ENCODE measurements at places on chromosomes 2 and 18.

DNA sequence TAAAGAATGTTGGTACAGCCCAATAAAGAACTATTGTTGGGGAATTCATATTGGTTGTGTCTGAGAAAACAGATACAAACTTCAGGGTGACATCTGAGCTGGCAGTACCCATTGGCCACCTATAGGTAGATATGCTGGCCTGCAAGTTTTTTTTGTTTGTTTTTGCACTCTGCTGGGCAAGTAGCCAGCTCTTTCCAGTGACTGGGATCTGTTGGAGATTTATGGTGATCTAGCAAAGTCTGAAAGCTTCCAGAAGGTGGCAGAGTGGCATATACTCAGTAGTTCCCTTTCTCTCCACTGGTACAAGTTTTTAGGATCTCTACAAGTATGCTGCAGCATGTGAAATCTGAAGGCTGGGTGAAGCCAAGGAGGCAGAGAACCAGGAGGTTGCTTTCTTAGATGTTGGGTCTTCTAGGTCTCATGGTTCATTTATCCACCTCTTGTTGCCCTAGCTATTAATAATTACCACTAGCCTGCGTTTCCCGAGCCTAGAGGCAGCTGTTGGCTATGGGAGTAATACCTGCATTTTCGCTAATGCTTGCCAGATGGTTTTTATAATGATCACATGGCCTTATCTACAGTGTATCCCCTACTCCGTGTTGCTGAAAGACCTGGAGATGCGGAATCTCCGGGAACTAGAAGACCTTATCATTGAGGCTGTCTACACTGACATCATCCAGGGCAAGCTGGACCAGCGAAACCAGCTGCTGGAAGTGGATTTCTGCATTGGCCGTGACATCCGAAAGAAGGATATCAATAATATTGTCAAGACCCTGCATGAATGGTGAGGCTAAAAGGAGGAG lies 9.5 kb downstream of the COPS7B start:
- peak; percentile 44 for DNase-seq
- H3K27ac ChIP-seq: no peak overlapping the region
- H3K4me3 ChIP-seq: no peak overlapping the region
- peaks cover 36% of the 10 kb centered on the region for H3K36me3 ChIP-seq
- no peaks in the 10 kb centered on the region for H3K4me1 ChIP-seq

DNA sequence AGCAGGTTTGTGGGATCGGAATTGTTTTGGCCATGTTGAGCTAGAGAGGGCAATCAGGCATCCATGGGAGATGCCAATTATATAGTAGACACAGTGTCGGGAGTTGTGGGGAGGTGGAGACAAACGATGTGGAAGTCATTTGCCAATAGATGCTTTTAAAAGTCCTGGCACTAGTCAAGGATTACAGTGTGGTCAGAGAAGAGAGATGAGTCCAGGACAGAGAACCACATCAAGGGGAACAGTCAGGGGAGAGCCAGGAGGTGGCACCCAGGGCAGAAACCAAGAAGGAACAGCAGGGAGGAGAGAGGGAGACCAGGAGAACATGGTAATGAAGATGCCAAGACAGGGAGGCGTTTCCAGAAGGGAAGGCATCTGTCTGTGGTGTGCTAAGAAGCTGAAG lies 81.2 kb downstream of the ARL4C start:
- no peak overlapping the region for H3K4me3 ChIP-seq
- no peaks in the 10 kb centered on the region for H3K27me3 ChIP-seq
- H3K4me1 ChIP-seq: no peaks in the 10 kb centered on the region
- no peaks in the 10 kb centered on the region for H3K36me3 ChIP-seq
- no peak for DNase-seq

DNA sequence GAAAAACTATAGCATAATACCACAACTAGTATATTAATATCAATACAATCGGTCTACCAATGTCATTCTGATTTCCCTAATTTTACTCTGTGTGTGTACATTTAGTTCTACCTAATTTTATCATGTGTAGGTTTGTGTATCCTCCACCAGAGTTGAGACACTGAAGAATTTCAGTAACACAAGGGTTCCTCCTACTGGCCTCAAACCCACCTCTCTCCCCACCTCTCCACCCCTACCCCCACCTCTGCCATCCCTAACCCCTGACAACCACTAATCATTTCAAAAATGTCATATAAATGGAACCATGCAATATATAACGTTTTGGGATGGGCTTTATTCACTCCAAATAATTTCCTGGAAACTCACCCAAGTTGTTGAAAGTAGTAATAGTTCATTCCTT lies 117.9 kb downstream of the LYPD6 start:
- H3K27ac ChIP-seq: no peak overlapping the region
- no peaks in the 10 kb centered on the region for H3K36me3 ChIP-seq
- DNase-seq: no peak
- H3K4me1 ChIP-seq: no peaks in the 10 kb centered on the region

DNA sequence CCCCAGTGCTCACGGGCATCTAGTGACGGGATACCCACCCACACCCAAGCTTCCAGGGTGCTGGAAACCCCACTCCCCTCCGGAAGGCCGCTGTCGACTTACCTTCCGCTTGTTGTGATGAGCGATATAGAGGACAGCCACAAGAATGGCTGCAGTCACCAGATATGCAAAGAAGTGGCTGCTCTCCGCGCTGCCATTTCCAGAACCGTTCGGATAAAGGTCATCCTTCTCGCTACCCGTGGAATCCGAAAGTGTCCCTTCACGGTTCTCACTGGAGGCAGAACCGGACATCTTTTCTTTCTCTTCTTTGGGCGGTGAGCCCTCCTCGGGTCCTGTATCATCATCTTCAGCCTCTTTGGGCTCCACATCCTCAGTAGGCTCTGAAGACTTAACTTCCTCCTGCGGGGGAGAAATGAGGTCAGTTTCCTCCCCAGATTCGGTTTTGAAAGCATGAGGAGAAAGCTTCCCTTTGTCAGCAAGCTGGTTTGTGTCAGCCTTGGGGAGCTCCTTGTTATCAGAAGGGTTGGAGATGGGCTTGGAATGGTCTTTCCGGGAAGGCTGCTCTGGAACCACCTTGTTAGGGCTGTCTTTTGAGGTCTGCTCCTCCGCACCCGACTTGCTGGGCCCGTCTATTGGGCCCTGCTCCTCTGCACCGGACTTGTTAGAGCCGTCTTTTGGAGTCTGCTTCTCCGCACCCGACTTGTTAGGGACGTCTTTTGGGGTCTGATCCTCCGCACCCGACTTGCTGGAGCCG lies 1.2 kb downstream of the TGOLN2 start:
- peak; percentile 68 for DNase-seq
- peaks cover 4% of the 10 kb centered on the region for H3K36me3 ChIP-seq
- peak overlapping the region; percentile 56 for H3K4me3 ChIP-seq
- H3K27me3 ChIP-seq: no peaks in the 10 kb centered on the region

- no peak overlapping the region for H3K4me3 ChIP-seq
- H3K27me3 ChIP-seq: no peaks in the 10 kb centered on the region
- DNase-seq: no peak
- no peaks in the 10 kb centered on the region for H3K36me3 ChIP-seq
Observed at GRCh38 chr2:212030709-212031108, 507.9 kb downstream of the ERBB4 start.

- H3K4me1 ChIP-seq: peaks cover 5% of the 10 kb centered on the region
- no peaks in the 10 kb centered on the region for H3K27me3 ChIP-seq
- no peak for DNase-seq
Observed at GRCh38 chr2:219183151-219183772, 5.2 kb downstream of the RETREG2 start.

DNA sequence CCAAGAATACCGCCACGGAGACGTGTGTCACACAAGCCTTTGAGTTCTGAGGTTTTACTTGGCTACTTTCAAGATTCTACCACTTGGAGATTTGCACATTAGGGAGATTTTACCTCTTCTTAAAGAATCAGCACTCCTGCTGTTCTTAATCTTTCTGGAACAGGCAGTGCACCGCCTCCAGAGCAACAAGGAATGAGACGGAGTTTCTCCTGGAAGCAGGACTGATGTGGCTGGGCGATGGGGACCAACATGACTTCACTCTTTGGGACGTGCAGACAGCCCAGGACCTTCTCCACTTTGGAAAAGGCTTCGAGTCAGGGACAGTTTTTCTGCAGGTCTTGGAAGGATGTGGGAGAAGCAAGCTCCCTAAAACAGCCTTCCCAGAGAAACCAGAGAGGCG lies 255.2 kb downstream of the HDAC4 start:
- no peaks in the 10 kb centered on the region for H3K4me1 ChIP-seq
- no peak overlapping the region for H3K27ac ChIP-seq
- H3K27me3 ChIP-seq: no peaks in the 10 kb centered on the region
- no peak overlapping the region for H3K4me3 ChIP-seq
- H3K36me3 ChIP-seq: peaks cover 3% of the 10 kb centered on the region

GRCh38 chr2:222892321-222892720 lies 31.5 kb downstream of the ACSL3 start:
- DNase-seq: no peak
- no peak overlapping the region for H3K4me3 ChIP-seq
- H3K27me3 ChIP-seq: no peaks in the 10 kb centered on the region
- H3K4me1 ChIP-seq: no peaks in the 10 kb centered on the region
- H3K27ac ChIP-seq: no peak overlapping the region

- peak; percentile 45 for DNase-seq
- H3K27me3 ChIP-seq: no peaks in the 10 kb centered on the region
- no peak overlapping the region for H3K27ac ChIP-seq
- H3K4me1 ChIP-seq: peaks cover 11% of the 10 kb centered on the region
- no peaks in the 10 kb centered on the region for H3K36me3 ChIP-seq
Observed at GRCh38 chr2:202418511-202418910, 42.4 kb downstream of the BMPR2 start.

- no peaks in the 10 kb centered on the region for H3K27me3 ChIP-seq
- no peak for DNase-seq
- H3K4me3 ChIP-seq: no peak overlapping the region
- no peaks in the 10 kb centered on the region for H3K4me1 ChIP-seq
- no peaks in the 10 kb centered on the region for H3K36me3 ChIP-seq
- H3K27ac ChIP-seq: no peak overlapping the region
Observed at GRCh38 chr2:211132046-211132445, 575.6 kb downstream of the CPS1 start.

- H3K36me3 ChIP-seq: peaks cover 5% of the 10 kb centered on the region
- DNase-seq: no peak
- H3K4me1 ChIP-seq: no peaks in the 10 kb centered on the region
- no peaks in the 10 kb centered on the region for H3K27me3 ChIP-seq
- H3K27ac ChIP-seq: no peak overlapping the region
Observed at GRCh38 chr18:24168496-24168895, 29.6 kb downstream of the CABYR start.

- H3K27me3 ChIP-seq: no peaks in the 10 kb centered on the region
- no peak overlapping the region for H3K27ac ChIP-seq
- DNase-seq: no peak
- H3K36me3 ChIP-seq: no peaks in the 10 kb centered on the region
- H3K4me3 ChIP-seq: no peak overlapping the region
- H3K4me1 ChIP-seq: peaks cover 22% of the 10 kb centered on the region
Observed at GRCh38 chr2:85162746-85163301, 29.6 kb downstream of the TCF7L1 start.

GRCh38 chr2:174012347-174013314 lies 47.5 kb upstream of the SP3 start:
- no peaks in the 10 kb centered on the region for H3K27me3 ChIP-seq
- H3K4me3 ChIP-seq: no peak overlapping the region
- DNase-seq: peak; percentile 52
- H3K36me3 ChIP-seq: no peaks in the 10 kb centered on the region
- no peaks in the 10 kb centered on the region for H3K4me1 ChIP-seq

DNA sequence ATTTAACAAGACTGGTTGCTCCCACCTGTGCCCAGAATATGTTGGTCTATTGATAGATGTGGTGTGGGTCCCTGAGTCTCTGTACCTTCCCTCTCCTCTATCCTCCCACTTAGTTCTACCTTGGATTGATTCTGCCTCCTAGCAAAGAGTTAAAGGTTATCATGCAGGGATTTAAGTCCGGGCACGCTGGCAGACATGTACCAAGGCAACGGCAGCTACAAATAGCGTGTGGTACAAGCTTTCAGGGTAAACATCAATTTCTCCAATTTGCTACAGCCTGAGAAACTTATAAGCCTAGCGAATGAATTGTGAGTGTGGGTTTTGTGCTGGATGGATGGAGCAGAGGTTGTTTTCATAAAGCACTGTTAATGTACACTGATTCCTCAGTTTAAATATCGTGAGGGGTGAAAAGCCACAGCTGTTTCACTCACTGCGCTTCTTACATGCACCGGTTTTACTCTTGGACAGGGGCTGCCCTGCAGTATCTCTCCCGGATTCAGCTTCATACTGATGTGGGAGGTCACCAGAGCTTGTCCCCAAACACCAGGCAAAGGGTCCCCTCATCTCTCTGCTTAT lies 289.8 kb downstream of the ICOS start:
- H3K4me1 ChIP-seq: no peaks in the 10 kb centered on the region
- no peak overlapping the region for H3K27ac ChIP-seq
- DNase-seq: peak; percentile 6
- no peak overlapping the region for H3K4me3 ChIP-seq

DNA sequence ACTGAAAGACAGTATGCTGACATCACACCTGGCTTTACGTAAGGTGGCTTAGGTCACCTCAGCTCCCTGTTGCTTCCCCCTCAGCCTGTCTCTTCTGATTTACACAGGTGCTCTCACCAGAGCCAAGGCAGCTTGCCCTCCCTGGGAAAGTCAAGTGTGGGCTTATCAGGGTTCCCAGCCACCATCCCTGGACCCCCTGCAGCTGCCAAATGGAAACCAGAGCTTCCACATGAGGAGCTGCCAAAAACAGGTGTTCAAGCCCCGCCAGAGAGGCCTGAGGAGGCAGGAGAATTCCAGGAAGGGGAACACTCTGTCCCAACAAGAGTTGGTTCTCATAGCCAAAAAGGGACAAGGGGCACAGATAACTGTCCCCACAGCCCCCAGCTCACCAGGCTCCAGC lies 266.7 kb downstream of the ATAD2B start:
- DNase-seq: no peak
- no peaks in the 10 kb centered on the region for H3K4me1 ChIP-seq
- H3K27ac ChIP-seq: no peak overlapping the region
- peaks cover 20% of the 10 kb centered on the region for H3K27me3 ChIP-seq
- no peak overlapping the region for H3K4me3 ChIP-seq

GRCh38 chr2:224405841-224406370 lies 4.0 kb upstream of the FAM124B start:
- H3K27me3 ChIP-seq: no peaks in the 10 kb centered on the region
- no peak overlapping the region for H3K27ac ChIP-seq
- H3K36me3 ChIP-seq: no peaks in the 10 kb centered on the region
- H3K4me3 ChIP-seq: no peak overlapping the region

GRCh38 chr2:145931781-145932395 lies 1412.0 kb upstream of the ZEB2 start:
- no peaks in the 10 kb centered on the region for H3K36me3 ChIP-seq
- H3K4me3 ChIP-seq: no peak overlapping the region
- H3K27ac ChIP-seq: no peak overlapping the region

GRCh38 chr2:182982941-182983340 lies 55.3 kb downstream of the NCKAP1 start:
- H3K36me3 ChIP-seq: peaks cover 16% of the 10 kb centered on the region
- H3K4me3 ChIP-seq: no peak overlapping the region
- no peak overlapping the region for H3K27ac ChIP-seq
- no peaks in the 10 kb centered on the region for H3K4me1 ChIP-seq
- DNase-seq: no peak
